NCI-H2081 treated with DMSO at 0.1 percent for 48 hours (cell line): ENCODE measurements at places on chromosomes 5 and 9.

GRCh38 chr9:12441506-12441905, 251.7 kb upstream of the TYRP1 start:
- DNase-seq, result no peak

- no peak for DNase-seq
These were observed 36.9 kb upstream of the LURAP1L start for GRCh38 chr9:12737871-12738270.

- DNase-seq, result no peak
These were observed 7.0 kb upstream of the MRNIP start for GRCh38 chr5:179865491-179866240.

- DNase-seq, result no peak
These were observed 42.0 kb downstream of the HABP4 start for GRCh38 chr9:96491880-96492525.

- no peak for DNase-seq
These were observed 51.1 kb downstream of the ENC1 start for GRCh38 chr5:74589204-74590056.

DNA sequence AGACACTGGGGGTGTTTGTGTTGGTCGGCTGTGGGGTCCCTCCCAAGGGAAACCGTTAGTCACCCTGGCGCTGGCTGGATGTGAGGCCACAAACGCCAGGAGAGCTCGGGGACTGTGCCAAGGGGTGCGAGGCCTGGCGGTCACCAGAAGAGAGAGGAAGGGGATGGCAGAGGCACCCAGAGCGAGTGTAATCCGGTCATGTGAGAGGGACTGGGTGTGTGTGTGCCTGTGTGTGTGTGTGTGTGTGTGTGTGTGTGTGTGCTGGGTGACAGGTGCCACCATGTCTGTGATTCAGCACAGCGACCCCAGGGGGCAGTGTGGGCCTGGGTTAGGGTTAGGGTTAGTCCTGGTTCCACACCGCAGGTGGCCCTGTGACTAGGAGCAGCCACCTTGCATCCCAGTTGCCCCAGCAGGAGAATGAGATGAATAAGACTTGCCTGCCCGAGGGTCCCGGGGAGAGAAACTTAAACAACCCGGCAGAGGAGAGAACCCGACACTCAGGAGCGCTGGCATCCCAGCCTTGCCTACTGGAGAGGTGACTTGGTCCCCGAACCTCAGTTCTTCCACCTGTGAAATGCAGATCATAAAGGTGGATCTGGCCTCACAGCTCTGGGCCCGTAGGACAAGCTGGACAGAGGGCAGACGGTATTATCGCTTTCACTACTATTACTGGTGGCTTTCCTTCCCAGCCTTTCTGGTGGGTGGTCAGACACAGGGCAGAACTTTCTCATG, 1.4 kb upstream of the ADAMTSL2 start:
- DNase-seq, result no peak

DNA sequence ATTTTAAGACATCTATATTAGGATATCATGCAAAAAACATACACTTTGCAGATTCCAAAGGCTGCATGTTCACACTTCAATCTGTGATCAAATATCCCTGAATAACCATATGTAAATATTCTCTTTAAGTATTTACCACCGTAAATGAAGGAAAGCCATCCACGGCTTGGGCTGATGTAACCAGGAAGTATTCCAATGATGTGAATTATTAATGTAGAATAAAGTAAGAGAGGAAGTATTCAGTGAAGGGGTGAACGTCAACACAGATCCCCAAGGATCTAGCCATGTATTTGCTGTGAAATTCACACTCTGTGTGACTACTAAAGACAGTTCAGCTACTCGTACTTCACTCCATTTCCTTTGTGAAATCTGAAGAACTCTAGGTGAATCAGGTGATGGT, 75.2 kb downstream of the CDH6 start:
- DNase-seq, result no peak
